ENCODE measurements at places on chromosomes 4 and X.

GRCh38 chr4:72959411-72959810 is 110.1 kb downstream of the COX18 start:
- no peak for DNase-seq

GRCh38 chr4:101651778-101652177 is 138.8 kb upstream of the BANK1 start:
- no peak for DNase-seq

DNA sequence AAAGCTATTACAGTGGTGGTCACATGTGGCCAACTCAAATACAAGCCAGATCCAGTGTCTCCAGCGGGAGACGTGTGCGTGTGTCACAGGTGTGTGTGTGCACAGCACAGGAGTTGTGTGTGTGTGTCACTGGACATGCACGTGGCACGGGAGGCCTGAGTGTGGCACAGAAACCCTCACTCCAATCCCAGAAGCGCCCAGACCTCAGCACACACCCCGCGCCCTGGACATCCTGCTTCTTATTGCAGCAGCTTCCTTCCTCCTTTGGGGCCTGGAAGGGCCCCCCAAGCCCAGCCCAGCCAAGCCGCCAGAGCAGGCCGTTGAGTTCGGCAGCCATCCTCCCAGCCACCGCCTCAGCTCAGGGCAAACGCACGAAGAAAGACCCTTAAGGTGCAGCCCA is 37.9 kb downstream of the ACOX3 start:
- DNase-seq, result no peak

DNA sequence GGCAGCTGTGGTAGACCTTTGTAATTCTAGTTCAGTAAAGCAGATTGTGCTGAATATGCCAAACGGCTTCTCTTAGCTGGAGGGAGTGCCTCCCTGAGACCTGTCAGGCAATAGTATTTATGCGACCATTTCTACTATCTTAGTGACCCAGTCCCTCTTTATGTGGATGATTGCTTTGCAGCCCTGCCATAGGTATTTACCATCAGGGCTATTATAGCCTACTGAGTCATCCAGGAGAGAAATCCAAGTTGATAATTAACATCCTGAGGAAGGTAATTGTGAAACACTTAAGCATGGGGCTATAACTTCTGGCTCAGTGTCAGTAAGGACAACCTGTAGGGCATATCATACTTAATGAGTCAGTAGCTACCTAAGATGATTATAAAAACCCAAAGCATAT is 103.9 kb upstream of the MAOA start:
- DNase-seq, result no peak

GRCh38 chrX:66632473-66632872 is 6.4 kb downstream of the EDA2R start:
- no peak for DNase-seq

GRCh38 chrX:136128743-136129142 is 18.6 kb upstream of the FHL1 start:
- DNase-seq, result no peak

DNA sequence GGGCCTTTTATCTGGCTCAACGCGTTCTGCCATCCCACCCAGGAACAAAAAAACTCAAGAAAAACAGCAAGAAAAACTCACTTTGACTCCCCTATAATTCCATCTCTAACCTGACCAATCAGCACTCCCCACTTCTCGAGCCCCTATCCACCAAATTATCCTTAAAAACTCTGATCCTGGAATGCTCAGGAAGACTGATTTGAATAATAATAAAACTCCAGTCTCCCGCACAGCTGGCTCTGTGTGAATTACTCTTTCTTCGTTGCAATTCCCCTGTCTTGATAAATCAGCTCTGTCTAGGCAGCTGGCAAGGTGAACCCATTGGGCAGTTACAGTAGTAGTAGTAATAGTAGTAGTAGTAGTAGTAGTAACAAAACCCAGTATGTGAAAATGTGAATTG is 165.7 kb upstream of the CASK start:
- no peak for DNase-seq

GRCh38 chr4:4502694-4503311 is 39.0 kb downstream of the STX18 start:
- peak; percentile 14 for DNase-seq

DNA sequence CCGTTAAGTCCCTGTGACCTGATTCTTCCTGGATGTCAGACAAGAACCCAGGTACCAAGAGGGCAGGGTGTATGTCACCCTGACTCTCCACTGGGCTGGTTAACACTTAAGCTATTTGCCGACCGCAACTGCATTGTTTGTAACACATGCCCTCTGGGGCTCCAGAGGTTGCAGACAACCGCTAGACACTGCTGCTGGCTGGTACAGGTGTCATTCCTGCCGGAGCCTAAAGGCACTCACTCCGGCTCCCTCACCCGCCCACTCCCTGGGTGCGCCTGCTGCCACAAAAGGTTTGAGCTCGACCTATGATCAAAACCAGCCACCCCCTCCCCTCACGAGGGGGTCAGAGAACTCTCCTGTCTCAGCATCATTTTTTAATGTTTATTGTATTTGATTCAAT is 208.2 kb downstream of the FAT4 start:
- DNase-seq, result no peak

GRCh38 chr4:54840430-54840829 is 182.7 kb downstream of the KIT start:
- no peak for DNase-seq

GRCh38 chrX:124426288-124427169 is 80.2 kb downstream of the SH2D1A start:
- DNase-seq, result no peak

- DNase-seq, result no peak
Measured at GRCh38 chr4:25410820-25411529, 33.9 kb downstream of the ANAPC4 start.

DNA sequence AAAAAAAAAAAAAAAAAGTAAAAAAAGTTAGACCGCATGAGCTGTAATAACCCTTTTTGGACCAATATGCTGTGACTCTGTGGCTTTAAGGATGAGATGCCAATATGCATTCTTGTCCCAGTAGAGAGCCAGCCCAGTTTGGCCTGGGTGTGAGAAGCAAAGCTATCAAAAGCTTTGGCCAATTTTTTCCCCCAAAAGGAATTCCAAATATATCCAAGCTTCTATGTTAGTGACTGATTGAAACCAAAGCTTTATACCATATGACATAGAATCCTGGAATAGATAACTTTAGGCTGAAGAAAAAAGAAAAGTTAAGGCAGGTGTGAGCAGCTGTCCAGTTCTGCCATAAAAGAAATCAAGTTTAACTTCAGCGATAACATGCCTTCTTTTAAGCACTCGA is 30.5 kb upstream of the RBPJ start:
- DNase-seq, result no peak

DNA sequence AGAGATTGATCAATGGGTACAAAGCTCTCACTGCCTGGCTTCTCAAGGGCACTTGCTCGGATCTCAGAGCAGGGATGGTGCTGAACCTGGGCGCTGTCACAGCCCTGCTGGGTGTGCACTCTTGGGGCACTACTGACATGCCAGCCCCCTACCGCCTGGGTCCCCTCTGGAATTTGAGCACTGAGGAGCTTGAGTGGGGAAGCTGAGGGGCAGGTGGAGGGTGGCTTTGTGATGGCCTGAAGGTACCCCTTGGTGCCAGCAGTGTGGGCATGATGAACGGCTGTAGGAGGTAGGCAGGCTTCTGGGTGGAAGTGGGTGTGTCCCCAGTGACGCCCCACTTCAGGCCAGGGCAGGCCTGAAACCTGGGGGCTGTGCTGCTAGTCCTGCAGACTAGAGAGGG is 379.1 kb upstream of the GRID2 start:
- no peak for DNase-seq

DNA sequence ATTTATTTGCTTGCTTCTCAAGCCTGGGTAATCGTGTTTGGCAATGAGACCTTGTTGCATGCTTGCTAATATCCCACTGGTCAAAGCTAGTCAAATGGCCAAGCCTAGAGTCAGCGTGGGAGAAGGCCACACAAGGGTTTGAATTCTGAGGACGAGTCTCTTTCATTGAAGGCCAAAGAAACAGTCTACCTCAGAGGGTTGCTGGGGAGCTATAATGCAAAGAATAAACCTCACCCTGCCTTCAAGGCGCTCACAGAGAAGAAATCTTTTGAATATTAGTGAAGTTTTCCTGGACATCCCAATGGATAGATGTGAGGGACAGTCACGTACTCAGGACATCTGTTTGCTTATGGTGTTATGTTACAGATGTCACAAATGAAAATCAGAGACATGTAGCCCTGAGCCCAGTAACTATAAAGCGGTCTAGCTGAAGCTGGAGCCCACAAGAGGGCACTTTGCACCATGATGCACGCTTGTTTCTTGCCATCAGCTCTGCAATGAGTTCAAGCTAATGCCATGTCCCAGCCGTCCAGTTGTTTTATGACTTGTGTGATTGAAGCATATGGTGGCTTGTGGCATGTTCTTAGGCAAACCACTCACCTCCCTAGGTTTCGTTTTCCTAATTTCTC is 1.1 kb upstream of the TLR3 start:
- DNase-seq, result no peak

DNA sequence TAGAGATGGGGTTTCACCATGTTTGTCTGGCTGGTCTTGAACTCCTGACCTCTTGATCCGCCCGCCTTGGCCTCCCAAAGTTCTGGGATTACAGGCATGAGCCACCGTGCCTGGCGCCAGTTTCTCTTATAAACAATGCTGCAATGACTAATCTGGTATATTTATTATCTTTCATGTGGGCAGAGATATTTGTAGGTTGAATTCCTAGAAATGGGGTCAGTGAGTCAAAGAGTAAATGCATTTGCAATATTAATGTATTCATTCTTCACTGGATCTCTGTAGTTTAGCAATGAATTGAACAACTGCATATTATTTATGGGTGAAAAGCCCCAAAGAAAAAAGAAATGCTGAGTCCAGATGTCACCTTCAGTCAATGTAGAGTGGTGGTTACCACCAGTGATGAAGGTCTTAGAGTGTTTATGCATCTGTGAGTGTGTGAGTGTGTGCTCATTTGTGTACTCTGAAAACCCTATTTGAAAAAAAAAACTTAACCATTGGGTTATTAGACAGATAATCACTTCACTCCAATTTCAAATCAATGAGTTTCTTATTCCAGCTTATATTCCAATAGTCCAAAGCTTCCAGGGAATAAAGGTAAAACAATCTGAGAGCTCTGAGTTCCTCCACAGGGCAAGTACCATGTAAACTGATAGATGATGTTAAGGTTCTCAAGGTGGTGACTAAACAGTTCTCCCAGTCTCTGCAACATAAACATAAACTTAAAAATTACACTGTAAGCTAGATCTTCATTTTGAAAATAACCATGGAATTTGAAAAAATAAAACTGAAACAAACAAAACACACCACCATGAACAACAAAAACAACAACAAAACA is 22.6 kb upstream of the CD38 start:
- no peak for DNase-seq

DNA sequence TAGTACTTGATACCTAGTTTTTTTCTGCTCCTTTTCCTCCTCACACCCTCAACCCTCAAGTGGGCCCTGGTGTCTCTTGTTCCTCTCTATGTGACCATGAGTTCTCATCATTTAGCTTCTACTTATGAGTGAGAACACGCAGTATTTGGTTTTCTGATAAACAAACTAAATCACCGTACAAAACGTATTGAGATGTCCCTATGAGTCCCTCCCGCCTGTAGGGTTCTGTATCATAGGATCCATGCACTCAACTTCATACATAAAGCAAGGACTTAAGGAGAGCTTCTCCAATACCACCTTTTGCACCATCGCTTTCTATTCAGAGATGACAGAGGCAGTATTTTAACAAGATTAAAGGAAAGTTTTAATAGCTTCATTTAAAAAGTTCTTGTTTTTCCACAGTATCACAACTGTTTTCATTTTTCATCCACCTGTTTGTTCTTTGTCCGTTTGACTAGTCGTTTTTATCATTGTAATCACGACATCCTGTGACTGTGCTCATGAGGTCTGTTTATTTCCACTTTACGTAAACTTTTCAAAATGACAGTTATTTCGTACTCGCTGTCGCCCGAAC is 457 bp upstream of the RAB9A start:
- no peak for DNase-seq

GRCh38 chr4:123352240-123352945 is 44.2 kb upstream of the SPRY1 start:
- no peak for DNase-seq

GRCh38 chr4:978957-979701 is 5.8 kb upstream of the DGKQ start:
- no peak for DNase-seq

DNA sequence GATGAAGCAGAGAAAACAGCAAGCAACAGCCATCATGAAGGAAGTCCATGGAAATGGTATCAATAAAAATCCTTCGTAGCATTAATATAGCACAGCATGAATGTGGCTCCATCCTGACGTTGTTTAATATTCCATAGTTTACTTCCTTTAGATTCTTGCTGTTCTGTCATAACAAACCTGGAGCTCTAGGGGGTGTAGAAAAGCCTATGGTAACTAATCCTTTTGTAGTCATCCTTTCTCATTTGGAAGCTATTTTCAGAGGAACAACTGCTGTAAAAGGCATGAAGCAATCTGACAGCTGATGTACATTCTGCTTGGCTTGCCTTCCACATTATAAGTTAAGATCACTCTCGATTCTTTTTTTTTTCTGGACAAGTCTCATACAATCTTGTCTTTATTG is 914 bp downstream of the MYOZ2 start:
- no peak for DNase-seq

- no peak for DNase-seq
Measured at GRCh38 chr4:37675587-37676290, 10.4 kb downstream of the RELL1 start.

DNA sequence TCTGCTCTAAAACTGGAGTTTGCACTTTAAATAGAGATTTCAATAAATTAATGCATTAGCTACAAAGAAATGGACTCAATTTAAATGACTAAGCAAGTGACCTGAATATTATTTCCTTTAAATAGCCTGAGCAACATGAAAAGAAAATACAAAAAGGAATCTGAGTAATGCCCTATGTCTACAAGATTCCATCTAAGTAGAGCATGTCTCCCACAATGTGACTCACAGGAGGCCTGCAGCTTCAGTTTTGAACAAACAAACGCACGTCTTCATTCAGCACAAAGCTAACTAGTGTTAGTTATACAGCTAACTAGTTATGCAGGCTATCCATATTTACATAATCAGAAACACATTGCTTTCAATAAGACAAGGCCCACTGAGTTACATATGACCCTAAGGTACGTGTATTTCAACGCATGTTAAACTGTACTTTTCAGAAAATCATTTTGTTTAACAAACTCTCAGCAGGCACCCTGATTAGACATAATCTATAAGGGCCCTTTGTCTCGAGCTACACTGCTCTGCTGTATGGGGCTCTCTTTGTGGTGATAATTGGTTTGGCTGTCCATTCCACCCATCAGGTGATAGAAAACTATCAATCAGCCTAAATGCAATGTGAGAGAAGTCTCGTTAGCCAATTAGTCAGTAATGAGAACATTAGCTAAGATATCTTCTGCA is 116.5 kb downstream of the MAML3 start:
- no peak for DNase-seq

All from stimulated activated CD8-positive, alpha-beta memory T cell treated with anti-CD3 and anti-CD28 coated beads, Interleukin-15, amount 100 ng/mL, for 4 hours (primary cell).